Fibroblast of skin of left quadriceps (primary cell): ENCODE measurements at places on chromosomes 2 and 18.

DNA sequence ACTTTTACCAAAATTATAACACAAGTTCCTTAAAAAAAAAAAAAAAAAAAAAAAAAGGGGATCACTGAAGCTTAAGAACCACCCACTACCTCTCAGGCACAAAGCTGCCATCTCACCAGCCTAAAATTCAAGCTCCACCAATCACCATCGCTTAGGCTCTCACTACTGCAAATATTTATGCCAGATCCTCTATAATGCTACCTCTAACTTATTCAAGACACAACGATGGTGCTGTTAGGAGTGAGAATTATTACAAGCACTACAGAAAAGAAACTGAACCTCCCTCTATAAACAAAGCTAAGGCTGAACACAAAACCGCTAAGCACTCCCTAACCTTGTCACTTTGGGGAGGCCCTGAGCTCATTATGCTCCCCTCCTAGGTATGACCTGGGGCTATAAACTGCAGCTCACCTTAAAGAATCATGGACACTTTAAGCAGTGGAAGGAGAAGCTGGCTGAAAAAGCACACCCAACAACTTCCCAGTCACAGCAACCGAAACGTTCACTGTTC, 3.6 kb downstream of the FZD5 start:
- DNase-seq, result no peak

- DNase-seq, result no peak
Measured at GRCh38 chr2:121071034-121071504, 213.9 kb downstream of the TFCP2L1 start.

DNA sequence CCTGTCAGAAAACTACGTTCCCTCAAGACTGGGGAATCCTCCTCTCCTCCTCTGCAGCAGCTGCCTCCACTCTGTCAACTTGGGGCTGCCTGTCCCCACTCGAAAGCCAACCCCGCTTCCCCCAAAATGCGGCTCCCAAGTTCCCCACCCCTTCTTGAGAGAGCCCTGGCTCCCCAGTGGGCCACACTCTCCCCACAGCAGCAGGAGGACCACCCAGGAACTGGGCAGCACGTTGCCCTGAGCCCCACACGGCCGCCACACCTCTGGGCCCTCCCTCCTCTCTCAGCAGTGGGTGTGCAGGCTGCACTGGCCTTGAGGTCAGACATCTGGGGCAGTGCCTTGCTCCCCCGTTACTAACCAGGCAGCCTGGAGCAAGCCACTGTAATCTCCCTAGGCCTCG, 9.6 kb upstream of the TEX51 start:
- no peak for DNase-seq

- no peak for DNase-seq
Measured at GRCh38 chr2:181407171-181407570, 50.0 kb upstream of the ITGA4 start.

GRCh38 chr2:152238016-152238415, 62.5 kb upstream of the STAM2 start:
- no peak for DNase-seq

- DNase-seq, result no peak
Measured at GRCh38 chr2:148965623-148966437, 72.7 kb upstream of the LYPD6B start.

DNA sequence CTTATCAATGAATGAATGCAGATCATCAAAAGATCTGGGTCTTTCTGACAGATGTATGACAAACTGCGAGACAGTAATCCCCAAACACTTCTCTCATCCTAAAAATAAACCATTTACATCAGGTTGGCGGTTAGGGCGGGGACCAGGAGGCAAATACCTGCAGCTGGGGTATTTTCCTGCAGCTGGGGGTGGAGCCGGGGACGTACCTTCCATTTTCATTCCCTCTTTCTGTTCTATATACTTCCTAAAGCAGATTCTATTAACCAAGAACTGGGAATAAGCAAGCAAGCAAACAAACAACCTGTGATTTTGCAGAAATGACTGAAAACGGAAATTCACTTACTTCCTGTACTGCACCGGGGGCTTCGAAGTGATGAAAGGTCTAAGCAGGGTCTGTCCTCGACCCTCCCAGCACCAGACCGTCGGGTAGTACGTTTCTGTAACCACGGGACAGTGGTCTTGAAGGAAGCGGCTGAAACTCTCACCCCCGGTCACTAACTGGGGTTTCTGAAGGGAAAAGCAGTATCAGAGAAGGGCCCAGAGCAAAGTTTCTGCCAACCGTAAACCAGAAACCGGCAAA, 1.2 kb downstream of the ABHD3 start:
- no peak for DNase-seq

DNA sequence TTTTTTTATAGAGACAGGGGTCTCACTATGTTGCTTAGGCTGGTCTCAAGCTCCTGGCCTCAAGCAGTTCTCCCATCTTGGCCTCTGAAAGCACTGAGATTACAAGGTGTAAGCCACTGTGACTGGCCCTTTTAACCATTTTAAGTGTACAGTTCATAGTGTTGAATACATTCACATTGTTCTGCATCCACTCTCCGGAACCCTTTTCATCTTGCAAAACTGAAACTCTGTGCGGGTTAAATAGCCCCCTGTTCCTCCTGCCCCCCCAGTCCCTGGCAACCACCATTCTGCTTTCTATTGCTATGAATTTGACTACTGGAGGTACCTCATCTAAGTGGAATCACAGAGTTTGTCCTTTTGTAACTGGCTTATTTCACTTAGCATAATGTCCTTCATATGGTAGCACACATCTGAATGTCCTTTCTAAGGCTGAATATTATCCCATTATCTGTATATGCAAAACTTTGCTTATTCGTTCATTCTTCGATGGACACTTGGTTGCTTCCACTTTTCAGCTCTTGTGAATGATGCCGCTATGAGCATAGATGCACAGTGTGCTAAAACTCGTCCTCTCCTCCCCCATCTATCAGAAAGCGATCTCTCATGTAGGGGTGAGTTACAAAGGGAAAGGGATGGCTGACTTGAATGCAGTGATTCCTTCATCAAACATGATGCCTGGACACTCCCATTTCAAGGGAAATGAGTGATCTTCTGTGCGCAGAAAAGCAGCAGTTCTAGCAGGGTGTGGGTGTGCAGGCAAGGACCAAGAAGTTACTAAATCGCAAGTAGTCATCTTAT, 30.2 kb downstream of the CABLES1 start:
- DNase-seq, result no peak

DNA sequence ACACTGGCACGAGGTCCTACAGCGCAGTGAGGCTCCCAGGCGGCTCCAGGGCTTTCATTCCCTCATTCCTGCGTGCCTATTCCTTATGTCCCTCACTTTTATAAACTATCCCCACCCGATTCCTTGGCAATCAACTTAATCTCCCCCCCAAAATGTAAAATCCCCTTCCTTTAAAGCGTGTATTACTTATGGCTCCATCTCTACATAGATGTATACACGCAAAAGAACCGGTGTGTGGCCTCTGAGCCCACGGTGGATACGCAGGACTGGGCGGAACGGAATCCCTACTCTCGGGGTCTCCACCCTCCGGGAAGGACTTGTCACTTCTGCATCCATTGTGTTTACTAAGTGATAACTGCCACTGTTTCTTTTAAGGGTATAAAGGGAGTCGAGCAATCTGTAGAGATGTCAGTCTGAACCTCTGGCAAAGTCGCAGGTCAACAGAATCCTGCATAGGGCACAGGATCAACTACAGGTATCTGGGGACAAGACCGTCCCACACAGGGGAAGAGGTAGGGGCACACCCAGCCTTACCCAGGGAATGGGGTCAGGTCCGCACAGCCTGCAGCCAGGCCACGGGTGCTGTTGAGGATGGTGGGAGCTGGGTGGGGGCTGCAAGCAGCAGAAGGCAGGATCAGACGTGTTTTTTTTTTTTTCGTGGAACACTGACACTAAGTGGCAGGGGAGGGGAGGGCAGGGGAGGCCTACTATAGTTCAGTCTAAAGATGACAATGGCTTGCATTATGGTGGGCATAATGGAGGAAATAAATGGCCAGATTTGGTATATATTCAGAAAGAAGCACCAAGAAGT, 42.1 kb downstream of the HDLBP start:
- no peak for DNase-seq

DNA sequence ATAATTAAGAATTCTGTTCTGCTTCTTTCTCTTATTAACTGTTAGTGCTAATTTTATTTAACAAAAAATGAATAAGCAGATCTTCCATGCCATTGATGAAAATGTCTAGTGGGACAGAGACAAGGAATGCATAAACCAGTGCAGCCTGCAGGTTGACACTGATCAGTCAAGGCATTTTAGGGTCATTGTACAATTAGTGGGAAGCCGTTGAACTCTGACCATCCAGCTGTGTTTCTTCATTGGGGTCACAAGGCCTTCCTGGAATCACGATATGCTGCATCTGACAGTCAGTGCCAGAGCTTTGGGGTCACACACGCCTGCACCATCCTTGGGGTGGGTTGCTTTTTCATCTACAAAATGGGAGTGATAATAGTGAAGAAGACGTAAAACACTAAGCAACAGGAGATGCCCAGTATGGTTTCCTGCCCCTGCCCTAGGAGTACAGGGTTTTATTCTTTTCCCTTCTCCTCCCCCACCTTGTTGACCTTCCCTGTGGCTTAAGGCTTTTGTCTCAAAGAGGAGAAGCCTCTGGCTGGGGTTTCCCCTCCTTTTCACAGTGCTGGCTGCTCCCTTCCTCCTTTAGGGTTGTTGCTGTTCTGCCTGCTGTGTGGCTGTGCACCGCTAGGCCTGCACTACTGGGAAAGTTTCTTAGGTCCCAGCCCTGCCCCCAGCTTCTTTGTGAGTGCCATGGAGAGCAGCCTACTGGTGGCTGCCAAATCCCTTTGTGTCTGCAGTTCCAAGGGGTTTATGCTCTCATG, 245.6 kb downstream of the TPGS2 start:
- no peak for DNase-seq

GRCh38 chr2:225019105-225019504, 23.2 kb downstream of the DOCK10 start:
- DNase-seq, result no peak
